HuH-7.5 (cell line): ENCODE measurements at places on chromosomes 7 and 10.

DNA sequence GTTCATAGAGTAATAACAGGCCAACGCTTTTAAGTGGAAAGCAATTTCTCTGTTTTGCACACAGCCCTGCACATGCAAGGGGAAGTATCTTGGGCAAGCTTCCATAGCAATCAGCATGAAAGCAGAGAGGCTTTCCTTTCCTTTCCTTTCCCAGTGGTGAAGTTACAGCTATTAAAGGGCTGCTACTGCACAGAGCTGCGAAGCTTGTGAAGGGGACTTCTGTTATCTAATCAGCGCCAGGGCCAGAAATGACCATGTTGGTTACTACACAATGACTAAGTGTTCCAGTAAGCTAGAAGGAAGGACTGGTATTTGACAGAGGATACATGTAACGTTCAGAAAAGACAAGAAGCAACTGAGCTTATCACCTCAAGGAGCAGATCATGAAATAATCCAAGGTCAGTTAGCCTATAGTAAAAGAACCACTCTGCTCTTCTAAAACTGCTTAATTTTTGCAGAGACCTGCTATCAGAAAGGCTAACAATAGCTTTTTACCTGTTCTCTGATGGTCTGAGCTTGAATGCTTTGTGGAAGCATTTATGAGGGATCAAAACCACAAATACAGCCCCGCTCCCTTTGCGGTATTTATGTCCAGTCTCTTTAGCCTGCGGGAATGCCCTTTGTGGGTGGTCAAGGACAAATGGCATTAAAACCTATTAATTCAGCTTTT lies 45.9 kb downstream of the SGMS1 start:
- DNase-seq, result no peak

DNA sequence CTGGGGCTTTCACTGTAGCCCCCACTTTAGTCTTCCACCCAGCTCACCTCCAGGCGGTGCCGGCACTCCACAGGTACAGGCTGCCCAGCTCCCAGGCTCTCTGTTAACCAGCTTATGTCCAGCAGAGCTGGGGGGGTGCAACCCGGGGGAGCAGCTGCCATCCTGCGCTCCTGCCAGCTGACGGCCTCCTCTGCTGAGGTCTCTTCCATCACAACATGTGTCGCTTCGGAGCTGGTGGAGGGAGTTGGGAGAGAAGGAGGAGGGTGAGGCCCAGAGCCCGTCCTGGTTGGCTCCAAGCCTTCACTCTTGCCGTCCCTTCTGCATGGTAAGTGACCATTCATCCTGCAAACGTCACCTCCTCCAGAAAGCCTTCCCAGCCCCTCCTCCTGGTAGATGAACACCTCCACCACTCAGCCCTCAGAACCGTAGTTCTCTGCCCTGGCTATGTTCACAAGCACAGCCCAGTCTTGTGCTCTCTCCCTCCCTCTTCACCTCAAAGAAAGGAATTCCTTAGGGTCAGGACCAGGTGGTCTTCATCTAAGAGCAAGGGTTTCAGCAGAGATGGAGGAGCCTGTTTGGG lies 1.6 kb downstream of the POLM start:
- no peak for DNase-seq

DNA sequence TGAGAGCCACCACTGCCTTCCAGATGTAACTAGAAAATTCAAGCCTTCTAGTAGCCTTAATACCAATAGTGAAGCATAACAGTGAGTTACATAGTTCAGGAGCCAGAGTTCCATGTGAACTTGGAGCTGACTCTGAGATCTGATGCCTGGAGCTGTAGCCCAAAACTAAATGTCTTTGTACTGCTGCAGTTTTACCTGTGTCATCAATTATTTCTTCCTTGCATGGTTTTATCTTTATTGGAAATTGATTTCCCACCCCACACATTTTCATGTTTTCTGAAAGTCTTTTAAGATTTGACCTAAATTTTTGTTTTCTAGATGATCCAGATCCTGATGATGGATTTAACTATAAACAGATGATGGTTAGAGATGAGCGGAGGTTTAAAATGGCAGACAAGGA lies 17.0 kb downstream of the OPN1SW start:
- no peak for DNase-seq

DNA sequence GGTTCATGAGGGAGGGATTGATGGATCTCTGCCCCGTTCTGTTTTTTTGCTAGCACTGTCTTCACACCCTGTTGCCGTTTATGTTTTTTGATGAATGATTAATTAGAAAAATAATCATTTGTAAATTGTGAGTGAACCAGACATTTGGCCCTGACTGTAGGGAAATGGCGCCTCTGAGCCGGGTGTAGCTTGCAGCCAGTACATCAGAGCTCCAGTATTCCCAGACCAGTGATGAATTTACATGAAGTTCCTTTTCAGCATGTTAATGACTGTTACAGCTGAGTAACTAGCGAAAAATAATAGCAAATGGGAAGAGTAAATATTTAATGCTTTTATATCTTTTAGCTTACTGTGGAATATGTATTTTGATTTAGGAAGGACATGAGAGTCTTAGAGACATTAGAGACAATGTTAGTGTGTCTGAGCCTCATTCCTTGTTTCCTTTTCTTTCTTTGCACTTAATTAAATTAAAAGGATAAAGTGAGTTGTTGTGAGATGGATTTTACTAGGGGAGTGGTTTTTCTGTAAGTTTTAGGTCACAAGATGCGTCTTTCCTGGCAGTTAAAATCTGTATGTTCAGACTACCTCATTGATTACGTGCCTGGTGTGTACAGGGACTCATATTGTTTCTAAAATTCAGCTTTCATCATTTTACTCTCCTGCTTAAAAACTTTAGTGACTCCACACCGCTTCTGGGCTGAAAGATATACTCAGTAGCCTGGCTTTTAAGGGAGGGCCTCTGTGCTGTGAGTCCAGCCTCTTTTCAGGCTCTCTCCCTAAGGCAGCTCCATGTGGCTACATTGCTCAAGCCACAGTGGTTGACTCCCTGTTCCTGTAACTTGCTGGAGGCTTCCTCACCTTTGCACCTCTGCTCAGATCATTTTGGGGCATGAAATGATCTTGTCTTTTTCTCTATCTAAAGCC lies 86.4 kb downstream of the AUTS2 start:
- DNase-seq, result no peak

DNA sequence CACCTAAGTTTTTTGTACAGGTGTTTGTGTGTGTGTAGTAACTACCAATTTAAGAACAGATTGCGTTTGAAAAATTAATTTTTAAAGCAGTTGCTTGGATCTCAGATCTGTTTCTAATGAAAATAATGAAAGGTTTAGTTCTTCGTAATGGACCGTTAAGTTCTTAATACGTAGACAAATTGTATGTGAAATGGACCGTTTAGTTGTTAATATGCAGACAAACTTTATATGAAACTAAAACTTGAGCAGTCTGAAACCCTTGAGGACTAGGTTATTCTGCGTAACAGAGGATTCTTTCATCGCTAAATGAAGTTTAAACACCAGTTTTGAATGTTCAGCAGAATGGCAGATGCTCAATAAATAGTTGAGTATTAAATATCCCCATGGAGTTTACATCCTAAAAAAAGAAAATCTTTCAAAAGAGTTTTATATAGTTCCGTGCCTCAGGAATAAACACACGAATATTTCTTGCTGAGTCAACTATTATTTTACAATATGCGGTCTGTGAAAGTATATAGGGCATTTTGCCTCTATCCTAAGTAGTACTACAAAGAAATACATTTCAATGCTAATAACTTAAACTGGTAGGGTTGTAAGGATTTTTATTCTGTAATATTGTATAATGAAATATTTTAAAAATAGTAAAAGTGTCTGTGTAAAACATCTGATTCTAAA lies 1.2 kb downstream of the DBF4 start:
- DNase-seq, result no peak

DNA sequence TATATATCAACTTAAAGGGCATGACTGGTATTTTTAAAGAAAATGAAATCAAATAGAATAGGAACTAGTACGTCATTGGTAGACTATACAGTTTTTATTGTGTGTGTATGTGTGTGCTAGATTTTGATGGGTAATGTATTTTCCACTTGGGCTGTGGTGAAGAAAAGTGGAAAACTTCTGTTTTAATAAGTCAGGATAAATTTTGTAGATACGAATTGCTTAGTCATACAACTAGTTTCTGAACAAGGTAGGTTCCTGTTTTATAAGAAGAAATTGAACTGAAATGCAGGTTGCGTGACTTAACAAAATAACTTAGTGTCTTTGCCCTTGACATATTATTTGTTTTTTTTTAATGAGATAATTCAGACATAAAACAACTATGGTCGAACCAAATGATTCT lies 24.3 kb downstream of the UBN2 start:
- no peak for DNase-seq

DNA sequence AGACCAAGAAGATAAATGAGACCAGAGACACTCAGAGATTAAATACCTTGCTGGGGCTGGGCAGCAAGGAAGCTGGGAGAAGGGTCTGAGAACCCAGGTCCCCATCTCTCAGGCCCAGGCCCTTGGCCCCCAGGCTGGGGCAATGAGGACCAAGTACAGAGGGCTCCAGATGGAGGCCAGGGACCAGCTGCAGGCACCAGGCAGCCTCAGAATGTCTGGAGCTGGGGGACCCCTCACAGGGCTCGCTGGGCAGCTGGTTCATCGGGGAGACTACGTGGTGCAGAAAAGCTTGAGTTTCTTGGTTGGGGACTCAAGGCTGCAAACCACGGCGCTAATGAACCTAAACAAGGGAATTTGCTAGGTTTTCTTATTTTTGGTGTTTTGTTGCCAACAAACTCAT lies 75.6 kb downstream of the PRKAG2 start:
- no peak for DNase-seq

- no peak for DNase-seq
Measured at GRCh38 chr10:48500771-48501170, 104.1 kb downstream of the ARHGAP22 start.

DNA sequence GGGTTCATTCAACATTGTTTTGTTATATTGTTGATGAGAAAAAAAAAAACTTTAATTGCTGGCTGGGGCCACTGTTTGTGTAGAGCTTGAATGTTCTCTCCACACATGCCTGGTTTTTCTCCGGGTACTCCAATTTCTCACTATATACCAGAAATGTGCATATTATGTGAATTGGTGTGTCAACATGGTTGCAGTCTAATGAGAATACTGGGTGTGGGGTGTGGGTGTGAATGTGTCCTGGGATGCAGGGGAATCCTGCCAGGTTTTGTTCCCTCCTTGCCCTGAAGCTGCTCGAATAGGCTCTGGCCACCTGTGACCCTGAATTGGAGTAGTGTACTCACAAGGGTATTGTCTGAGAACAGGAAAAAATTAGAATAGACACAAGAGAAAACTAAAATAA lies 81.4 kb downstream of the VIM start:
- DNase-seq, result no peak

DNA sequence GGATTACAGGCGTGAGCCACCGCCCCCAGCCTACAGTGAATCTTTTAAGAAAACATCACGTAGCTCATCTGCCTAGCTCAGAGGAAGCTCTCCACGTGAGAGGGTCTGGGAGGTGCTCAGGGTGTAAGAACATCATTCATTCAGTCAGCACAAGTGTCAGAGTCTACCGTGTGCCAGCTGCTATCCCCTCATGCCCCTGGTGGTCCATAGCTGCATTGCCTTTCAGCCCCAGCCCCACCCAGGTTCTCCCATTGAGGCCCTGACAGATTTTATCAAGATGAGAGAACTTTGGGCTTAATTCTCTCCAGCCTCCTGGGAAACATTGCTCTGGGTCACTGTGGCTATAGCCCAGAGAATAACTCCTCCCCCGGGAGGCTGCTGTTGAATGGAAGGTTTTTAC lies 45.1 kb downstream of the ZNF503 start:
- DNase-seq, result no peak

- no peak for DNase-seq
Measured at GRCh38 chr10:47339759-47340607, 8.2 kb upstream of the RBP3 start.

DNA sequence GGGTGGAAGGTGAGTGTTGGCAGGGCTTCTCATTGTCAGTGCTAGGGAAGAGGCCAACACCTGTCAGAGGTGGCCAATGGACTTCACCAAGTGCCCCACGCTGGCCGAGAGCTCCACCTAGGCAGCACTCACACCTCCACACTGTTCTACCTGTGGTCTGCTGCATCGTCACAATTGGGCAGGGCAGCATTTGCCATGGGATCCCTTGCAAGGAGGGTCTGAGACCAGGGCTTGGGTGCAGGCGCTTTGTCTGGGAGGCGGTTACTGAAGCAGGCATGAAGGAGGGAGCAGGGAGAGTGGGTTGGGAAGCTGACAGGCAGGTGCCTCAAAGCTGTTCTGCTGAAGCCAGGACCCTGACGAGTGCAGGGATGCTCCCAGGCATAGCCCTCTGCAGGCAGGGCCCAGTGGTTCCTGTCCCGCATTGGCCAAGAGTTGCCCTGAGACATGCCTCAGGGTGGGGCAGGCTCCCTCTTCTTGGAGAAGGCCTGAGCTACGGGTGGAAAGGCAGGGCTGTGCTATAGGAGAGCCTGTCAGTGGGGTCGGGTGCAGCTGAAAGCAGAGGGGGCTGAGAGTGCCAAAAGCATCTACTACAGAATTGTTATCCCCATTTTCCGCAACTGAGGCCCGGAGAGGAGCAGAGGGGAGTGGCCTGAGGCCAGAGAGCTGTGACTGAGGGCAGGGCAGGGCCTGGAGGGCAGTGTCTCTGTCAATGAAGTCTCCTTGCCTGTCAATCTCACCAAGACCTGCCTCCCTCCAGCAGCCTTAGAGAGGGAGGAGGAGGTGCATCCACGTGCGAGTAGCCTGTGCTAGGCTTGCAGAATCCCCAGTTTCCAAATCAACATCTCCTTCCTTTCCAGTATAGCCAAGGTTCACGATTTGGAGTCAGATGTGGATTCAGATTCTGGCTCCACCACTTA lies 4.0 kb downstream of the RBP3 start:
- no peak for DNase-seq

- no peak for DNase-seq
Measured at GRCh38 chr7:7790041-7790741, 71.8 kb upstream of the RPA3 start.

- no peak for DNase-seq
Measured at GRCh38 chr10:108203905-108204527, 1039.5 kb upstream of the SORCS1 start.

DNA sequence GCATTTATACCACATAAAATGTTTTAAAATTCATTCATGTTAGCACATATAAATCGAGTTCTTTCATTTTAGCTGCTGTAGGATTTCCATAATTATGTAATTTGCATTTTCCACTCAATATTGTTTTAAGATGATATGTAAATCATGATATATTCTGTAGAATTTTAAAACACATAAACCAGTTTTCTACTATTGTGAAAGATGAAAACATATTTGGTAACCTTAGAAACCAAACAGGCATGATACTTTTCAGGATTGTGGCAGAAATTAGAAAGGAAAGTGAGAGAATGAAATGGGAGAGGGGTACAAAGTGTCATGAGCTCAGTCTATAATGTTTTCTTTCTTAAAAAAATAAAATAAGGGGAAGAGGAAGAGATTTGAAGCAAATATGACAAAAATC lies 269.3 kb downstream of the PPP1R3A start:
- DNase-seq, result no peak

DNA sequence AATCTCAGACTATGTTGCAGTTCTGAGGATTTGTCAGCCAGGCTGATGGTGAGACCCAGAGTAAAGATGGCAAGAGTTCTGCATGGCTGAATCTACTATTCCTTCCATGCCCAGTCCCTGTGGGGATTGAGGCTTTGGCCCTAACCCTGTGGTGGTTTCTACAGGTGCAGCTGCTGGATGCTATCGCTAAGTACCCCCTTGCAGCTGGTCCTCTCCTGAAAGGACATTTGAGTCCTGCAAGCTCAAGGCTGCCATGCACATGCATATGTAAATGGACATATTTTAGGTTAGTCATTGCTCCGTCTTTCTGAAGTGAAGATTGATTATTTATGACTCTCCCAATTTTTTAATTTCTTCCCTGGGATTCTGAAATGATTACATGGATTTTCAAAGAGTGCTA lies 1122.2 kb upstream of the CELF2 start:
- no peak for DNase-seq
